D721Med (cell line): ENCODE measurements at places on chromosomes 13 and 19.

DNA sequence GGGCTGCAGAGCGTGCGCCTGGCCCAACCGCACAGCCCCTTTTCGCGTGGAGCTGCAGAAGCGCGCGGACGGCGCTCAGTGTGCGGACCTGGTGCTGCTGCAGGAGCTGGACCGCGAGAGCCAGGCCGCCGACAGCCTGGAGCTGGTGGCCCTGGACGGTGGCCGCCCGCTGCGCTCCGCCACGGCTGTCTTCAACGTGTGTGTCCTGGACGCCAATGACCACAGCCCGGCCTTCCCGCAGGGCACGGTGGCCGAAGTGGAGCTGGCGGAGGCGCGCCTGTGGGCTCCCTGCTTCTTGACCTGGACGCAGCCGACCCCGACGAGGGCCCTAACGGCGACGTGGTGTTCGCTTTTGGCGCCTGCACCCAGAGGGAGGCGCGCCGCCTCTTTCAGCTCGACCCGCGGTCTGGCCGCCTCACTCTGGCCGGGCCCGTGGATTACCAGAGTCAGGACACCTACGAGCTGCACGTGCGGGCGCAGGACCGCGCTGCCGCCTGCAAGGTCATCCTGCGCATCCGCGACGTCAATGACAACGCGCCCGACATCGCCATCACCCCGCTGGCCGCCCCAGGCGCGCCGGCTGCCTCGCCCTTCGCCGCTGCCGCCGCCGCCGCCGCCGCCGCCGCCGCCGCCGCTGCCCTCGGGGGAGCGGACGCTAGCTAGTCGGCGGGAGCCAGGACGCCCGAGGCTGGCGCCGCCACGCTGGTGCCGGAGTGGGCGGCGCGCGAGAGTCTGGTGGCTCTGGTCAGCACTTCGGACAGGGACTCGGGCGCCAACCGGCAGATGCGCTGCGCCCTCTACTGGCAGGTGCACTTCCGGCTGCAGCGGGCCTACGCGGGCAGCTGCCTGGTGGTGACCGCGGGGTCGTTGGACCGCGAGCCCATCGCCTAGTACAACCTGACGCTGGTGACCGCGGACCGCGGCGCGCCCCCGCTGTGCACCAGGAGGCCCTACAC, 172.2 kb downstream of the OLFM4 start:
- DNase-seq: peak; percentile 59

- DNase-seq: no peak
Observed at GRCh38 chr13:52882785-52883184, 34.3 kb upstream of the PCDH8 start.

- no peak for DNase-seq
Observed at GRCh38 chr13:94006296-94006695, 473.2 kb downstream of the DCT start.

DNA sequence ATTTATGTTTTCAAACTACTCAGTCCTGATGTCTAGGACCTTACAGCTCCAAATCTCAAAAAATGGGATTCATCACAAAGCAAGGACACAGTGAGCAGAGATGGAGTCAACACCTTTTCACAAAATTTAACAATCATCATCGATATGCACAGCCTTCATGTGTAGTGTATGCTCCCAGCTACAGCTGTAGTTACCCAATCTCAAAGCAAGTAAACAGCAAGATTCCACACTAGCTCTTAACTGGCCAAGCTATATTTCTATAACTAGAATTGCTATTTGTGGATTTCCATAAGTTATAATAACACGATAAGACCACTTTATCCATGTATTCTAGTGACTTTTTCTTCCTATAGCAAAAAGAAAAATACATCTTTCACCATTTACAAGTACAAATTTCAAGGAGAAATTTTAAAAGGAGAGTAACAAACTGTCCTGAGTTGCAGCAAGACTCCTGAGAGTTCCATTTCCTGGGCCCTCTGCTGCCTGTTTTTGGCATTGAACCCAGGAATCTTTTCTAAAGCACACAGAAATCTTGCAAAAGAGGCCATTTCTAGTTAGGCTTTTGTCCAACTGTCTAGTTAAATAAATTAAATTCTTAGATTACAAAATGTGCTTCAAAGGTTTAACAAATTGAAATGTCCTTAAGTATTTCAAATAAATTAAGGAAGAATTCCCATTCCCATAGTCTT, 460.6 kb downstream of the FGF14 start:
- no peak for DNase-seq

DNA sequence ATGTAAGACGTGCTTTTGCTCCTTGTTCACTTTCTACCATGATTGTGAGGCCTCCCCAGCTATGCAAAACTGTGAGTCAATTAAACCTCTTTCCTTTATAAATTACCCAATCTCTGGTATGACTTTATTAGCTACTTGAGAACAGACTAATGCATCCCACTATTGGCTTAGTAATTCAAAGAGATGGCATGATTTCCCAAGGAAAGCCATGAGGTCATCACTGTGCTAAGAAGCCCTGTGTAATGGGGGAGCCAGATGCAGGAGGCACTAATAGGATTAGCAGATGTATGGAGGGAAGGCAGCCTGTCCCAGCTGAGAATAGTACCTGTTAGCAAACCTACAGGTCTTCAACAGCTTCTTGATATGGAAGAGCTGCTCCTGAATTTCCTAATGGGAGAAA, 38.1 kb downstream of the RUBCNL start:
- no peak for DNase-seq

- DNase-seq: no peak
Observed at GRCh38 chr19:24062190-24062589, 24.8 kb upstream of the ZNF254 start.

DNA sequence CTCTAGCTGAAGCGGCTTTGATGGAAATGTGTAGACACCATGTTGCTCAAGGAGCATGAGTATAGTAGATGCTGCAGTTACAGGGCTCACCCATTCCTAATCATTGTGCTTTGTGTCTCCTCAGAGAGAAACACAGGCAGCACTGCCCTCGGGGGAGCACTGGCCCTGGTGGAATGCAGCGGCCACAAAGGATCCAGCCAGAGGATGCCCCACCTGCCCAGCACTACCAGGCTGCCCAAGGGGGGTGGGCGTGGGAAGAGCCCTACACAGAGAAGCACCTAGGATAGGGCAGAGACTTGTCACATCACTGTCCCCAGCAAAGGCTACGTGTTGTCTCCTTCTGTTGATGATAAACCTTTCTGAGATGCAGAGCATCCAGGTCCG, 9.0 kb downstream of the TUBA3C start:
- DNase-seq: no peak

DNA sequence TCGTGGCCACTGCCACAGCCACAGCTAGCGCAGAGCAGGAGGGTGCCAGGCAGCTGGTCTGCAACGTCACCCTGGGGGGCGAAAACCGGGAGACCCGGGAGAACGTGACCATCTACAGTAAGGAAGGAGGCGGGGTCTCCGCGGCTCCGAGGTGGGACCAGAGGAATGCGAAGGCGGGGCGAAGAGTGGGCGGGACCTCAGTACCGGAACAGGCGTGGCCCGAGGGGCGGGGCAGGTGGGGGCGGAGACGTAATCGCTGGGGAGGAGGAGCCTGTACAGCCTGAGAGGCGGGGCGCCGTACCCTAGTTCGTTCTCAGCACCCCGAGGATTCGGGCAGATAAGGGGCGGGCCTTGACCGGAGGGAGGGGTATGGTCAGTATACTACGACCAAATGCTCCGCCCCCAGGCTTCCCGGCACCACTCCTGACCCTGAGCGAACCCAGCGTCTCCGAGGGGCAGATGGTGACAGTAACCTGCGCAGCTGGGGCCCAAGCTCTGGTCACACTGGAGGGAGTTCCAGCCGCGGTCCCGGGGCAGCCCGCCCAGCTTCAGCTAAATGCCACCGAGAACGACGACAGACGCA, 2.5 kb downstream of the ICAM5 start:
- DNase-seq: peak; percentile 90

DNA sequence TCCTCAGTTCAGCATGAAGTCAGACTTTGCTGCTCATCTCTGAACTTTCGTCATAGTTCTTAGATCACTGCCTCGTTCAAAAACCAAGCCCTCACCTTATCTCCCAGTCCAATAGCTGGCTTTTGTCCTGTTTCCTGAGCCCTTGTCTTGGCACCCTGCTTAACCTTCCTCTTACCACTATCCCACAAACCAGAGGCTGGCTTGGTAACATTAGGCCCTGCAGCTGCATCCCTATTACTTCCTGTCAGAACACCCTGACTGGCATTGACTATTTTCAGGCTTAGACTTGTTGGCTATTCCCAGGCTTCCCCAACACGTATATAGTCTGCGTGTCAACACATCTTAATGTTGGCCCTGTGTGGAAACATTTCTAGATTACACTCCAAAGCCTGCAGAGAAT, 172.4 kb downstream of the VWA8 start:
- no peak for DNase-seq

DNA sequence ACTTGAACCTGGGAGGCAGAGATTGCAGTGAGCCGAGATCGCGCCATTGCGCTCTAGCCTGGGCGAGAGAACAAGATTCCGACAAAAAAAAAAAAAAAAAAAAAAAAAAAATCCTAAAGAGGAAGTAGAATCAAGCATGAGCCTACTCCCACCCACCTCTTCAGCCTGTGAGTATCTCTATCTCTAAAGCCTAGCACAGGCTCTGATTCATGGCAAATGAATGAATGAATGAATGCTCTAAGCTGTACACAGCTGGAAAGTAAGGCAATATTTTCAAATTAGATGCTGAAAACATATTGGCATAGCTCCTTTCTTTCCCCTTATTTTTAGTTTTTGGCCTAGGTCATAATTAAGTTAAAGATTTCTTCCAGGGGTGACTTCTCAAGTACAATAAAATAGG, 35.7 kb upstream of the FAM216B start:
- no peak for DNase-seq

DNA sequence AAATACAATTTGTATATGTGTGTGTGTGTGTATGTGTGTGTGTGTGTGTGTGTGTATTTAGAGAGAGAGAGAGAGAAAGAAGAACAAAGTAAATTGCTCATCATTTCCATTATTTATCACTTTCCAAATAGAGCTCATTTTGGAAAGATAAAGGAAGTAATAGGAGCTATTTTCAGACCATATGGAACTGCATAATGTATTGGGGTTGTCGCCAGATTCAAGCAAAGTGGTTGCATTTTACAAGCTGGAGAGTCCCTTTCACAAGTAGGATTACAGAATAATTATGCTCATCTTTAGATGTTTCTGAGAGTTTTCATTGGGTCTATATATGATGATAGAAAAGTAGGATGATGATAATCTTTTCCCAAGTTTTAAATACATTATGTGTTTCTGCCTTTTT, 842.7 kb upstream of the SLC10A2 start:
- no peak for DNase-seq

DNA sequence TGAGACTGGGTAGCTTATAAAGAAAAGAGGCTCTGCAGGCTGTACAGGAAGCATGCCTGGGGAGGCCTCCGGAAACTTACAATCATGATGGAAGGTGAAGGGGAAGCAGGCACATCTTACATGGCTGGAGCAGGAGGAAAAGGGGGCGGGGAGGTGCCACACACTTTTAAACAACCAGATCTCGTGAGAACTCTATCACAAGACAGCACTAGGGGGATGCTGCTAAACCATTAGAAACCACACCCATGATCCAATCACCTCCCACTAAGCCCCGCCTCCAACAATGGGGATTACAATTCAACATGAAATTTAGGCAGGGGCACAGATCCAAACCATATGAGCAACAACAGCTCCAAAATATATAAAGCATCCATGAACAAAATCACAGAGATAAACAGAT, 46.5 kb upstream of the GTF2F2 start:
- DNase-seq: no peak

GRCh38 chr13:78623132-78623531, 19.8 kb upstream of the POU4F1 start:
- no peak for DNase-seq

- DNase-seq: no peak
Observed at GRCh38 chr19:34325981-34326787, 38.8 kb upstream of the GPI start.

DNA sequence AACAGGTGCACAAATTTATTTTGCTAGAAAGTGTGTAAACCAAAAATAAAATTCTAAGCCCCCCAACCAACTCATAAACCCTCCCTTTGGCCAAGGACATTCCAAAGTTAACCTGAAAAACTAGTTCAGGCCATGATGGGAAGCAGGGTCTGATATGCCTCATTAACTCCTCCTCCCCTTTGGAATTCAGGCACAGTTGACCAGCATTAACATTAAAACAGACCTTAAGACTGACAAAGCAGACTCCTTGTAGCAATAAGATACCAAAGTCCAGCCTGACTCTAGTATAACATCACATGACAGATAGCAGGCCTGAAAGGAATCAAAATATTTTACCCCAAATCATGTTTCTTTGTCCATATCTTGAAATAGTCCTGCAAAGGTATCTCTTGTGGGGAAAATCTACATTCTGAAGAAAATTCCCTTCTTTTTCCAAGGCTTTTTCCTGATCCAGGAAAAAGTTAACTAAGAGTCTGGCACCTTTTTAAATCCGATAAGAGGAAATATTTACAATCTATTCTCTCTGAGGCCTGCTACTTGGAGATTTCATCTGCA, 19.7 kb downstream of the NEK5 start:
- DNase-seq: no peak

GRCh38 chr13:95710313-95710712, 33.4 kb downstream of the DNAJC3 start:
- DNase-seq: no peak

DNA sequence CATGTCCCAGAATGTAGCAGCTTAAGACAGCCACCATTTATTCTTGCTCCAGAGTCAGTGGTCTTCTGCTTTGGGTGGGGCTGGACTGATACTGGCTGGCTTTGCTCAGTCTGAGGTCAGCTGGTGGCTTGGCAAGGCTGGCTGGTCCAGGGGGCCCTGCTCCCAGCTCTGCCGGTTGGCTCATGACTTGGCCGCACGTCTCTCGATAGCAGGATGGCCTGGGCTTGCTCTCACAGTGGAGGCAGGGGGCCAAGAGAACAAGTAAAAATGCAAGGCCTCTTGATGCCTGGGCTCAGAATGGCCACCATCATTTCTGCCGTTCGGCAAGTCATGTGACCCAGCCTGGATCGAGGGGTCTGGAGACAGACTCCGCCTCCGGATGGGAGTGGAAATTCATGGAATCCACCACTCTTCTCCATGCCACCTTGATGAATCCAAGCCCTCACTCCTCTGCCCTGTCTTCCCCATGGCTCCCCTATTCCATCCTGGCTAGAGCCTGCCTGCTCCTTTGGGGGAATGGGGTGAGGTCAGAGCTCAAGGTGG, 13.1 kb downstream of the ACTMAP start:
- no peak for DNase-seq

- no peak for DNase-seq
Observed at GRCh38 chr13:46360604-46361003, 26.4 kb downstream of the RUBCNL start.

- no peak for DNase-seq
Observed at GRCh38 chr13:43494206-43494605, 292.6 kb downstream of the ENOX1 start.

DNA sequence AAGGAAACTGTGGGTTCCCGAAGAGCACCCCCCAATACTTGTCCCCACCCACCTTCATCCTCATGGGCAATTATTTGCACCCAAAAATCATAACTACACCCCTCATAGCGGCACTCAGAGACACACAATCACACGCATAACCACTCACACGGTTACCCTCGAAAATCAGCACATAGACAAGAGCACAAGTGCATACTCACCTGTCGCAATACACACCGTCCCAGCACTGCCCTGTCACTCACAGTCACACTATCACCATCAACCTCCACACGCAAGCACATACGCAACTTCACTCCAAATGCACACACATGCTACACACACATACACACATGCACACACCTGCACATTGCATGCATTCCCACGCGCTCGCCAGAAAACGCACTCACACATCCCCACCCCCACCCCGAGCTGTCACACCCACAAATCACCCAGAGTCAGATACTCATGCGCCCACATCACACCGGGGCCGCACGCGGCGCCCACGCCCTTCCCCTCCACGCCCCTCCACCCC, 535 bp downstream of the COL5A3 start:
- DNase-seq: no peak
